ENCODE measurements at places on chromosomes 13 and 19. TPM values are rescaled to one million over a fixed set of nuclear protein-coding genes. Genes with fewer than 3 reads are reported as not detected.

The IGFL2 gene
- total RNA-seq = not detected

GRCh38 chr19:28420811-28421550 lies 792.0 kb downstream of the UQCRFS1 start:
- no peak for DNase-seq

The P2RY11 gene
- 17.8 TPM for total RNA-seq

- DNase-seq = no peak
Measured at GRCh38 chr13:94800423-94800822, 88.1 kb upstream of the SOX21 start.

The SYNE4 gene
- total RNA-seq = 17.4 TPM

- DNase-seq = no peak
Measured at GRCh38 chr19:42028304-42029216, 34.5 kb upstream of the ATP1A3 start.

- DNase-seq = no peak
Measured at GRCh38 chr19:33703438-33703750, 81.6 kb downstream of the CHST8 start.

The FCGBP gene
- total RNA-seq = 4,969 TPM

DNA sequence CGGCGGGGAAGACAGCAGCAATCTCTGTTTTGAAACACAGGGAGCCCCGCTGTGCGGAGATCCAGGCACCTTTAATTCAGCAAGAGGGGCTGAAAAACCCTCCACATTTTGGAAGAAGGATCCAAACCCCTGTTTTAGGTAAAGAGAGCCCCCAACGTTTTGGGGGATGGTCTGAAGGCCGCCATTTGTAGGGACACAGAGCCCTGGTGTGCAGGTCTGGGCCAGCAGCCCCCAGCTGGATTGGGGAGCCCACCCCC lies 3.5 kb upstream of the HOOK2 start:
- no peak for DNase-seq
